ENCODE measurements at places on chromosomes 11 and 22.

DNA sequence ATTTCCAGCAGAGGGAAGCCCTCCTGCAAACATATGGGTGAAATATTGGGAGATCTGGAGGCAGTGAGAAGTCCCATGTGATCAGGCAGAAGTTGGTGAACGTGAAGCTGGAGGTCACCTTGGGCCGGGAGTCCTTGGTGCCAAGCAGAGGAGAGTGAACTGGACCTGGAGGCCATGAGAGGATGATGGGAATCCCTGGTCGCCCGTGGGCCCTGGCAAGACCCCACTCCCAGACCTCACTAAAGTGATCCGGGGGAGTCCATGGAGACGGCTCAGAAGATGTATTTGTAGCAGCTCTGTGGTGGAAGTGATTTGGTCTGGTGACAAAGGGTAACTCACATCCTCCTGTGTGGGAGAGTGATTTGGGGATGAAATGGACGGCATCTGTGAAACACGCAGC is 71.0 kb downstream of the ARHGAP8 start:
- no peak for DNase-seq

DNA sequence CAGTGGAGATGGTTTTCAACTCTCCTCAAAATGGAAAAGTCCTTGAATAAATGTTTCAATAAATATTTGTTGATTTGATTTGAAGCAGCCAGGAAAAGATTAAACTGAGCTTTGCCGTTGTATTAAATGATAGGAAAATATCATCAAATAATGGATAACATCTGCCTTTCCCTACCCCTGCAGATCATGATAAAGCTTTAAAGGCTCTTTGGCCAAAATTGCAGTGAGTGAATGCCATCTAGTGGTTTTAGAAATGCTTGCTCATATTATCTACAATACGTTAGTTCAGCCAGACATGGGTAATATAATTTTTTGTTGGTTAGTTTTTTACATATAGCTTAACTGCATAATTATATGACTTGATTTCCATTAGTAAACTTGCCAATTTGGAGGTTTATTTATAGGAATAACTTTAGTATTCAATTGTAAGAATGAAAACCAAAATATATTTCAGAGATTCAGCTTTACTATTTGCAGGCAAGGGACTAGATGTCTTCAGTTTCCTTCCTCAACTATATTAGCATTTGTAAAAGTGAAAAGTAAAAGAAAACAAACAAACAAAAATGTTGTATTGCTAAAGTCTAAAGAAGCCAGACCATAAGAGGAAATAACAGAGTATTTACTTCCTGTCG is 159.2 kb downstream of the MSANTD4 start:
- no peak for DNase-seq

- DNase-seq: no peak
Observed at GRCh38 chr11:82546661-82547557, 186.8 kb downstream of the FAM181B start.

GRCh38 chr11:6129635-6130034 is 22.2 kb downstream of the OR56B4 start:
- no peak for DNase-seq

DNA sequence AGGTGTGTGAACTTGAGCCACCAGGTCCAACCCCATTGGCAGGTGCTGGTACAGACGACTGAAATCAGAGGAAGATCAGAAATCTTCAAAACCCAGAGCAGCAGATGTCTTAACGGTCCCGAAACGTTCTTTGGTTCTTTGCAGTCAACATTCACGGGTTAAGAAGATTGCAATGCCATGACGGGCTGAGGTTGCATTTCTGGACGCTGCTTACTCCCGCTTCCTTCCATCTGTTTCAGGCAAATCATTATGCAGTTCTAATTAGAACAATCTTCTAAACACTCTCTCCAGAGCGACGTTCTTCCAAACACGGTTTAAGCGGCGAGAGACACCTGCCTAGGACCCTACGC is 492 bp upstream of the LUZP2 start:
- DNase-seq: no peak

- DNase-seq: peak; percentile 84
Observed at GRCh38 chr22:39170825-39171622, 18.5 kb upstream of the CBX7 start.

DNA sequence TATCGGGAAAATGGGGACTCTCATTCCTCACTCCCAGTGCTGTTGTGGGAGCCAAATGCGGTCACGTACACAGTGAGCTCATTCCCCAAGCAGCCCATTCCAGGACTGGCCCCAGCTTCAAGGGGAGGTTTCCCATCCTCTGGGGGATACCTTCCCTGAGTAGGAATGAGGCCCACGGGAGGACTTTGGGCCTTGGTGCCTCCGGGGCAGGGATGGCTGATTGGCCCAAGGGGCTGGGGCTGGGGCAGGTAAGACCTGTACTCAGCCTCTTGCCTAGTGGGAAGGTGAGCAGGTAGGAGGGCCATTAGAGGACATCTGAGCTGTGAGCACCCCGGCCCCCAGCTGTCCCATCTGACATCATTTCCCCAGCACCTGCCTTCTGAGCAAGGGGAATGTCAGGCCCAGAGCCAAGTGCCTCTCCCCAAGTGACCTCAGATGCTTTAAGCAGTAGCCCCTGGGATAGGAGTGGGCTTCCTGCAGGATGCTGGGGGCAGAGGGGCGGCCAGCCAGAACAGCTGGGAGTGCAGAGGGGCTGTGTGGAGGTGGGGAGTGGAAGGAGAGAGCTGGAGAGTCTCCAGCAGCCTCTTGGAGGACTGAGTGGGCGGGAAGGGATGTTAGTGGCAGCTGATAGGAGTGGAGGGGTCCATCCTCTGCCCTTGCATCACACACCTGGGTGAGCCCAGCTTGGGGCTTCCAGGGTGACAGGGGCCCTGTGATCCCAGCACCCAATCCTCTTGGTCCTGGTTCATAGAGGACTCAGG is 58.4 kb downstream of the CD82 start:
- no peak for DNase-seq

- no peak for DNase-seq
Observed at GRCh38 chr11:12276356-12276755, 101.0 kb upstream of the PARVA start.

DNA sequence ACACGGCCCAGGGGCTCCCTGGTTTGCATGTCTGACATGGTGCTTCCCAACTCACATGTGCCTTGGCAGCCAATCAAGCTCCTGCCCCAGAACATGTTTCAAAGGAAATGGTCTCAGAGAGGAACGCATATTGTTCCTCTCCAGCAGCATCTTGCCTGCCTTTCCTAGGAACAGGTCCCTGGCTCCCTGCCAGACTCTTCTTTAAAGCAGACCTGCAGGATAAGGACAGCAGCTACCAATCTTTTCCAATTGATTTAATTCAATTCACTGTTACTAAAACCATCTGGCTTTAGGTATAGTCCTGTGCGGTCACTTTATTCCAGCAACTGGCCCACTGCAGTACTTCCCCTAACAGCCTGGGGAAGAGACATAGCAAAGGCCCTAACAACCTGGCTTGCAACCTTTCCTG is 79.9 kb downstream of the AMBRA1 start:
- DNase-seq: no peak

- DNase-seq: no peak
Observed at GRCh38 chr11:59289356-59290181, 69.1 kb upstream of the OR5AN1 start.

GRCh38 chr11:43573233-43573632 is 107.3 kb upstream of the HSD17B12 start:
- DNase-seq: no peak

DNA sequence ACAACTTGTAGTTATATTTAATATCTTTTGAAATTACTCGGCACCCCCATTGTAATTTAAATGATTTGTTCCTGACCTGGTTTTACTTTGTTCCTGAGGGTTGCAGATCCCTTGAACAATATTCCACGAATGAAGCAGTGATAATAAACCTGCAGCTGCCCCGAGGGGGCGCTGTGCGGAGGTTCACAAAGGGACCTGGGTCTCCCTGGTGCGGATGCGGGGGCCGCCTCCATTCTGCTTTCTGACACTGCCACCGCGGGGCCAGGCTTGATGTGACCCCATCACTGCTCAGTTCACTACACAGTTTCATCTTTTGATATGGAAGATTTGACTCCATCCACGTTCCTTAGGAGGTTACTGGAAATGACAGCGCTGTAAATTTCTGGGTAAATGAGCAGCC is 62.9 kb upstream of the PRODH start:
- DNase-seq: no peak

DNA sequence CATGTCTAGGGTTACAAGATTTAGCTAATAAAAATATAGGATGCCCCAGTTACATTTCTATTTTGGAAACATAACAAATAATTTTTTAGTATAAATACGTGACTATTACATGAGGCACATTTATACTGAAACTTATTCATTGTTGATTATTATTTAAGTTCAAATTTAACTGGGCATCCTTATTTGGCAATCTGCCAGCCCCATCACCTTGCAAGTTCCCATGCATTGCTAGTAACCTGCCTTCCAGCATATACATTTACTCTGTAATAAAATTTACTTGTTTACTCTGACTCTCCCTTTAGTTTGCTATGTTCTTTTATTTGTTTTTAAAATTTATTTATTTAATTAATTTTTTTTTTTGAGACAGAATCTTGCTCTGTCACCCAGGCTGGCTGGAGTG is 654.9 kb upstream of the CCDC90B start:
- no peak for DNase-seq

DNA sequence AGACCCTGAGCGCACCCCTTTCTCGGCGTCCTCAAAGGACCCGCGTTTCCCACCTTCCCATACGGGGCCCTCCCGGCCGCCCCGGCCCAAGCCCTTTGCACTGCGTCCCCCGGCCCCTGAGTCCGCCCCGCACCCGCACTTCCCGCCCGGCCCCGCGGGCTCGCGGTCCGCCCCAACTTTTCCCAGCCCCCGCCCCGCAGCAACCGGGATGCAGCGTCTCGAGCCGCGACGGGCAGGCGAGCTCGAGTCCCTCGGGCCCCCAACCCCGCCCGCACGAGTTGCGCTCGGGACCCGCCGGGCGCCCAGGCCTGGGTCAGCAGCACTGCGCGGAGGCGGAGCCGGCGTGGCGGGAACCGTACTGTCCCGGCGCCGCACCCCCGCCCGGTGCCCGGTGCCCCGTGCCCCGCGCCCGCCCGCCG is 371 bp downstream of the SMCO4 start:
- no peak for DNase-seq

- DNase-seq: no peak
Observed at GRCh38 chr11:90722552-90723190, 499.8 kb upstream of the CHORDC1 start.

DNA sequence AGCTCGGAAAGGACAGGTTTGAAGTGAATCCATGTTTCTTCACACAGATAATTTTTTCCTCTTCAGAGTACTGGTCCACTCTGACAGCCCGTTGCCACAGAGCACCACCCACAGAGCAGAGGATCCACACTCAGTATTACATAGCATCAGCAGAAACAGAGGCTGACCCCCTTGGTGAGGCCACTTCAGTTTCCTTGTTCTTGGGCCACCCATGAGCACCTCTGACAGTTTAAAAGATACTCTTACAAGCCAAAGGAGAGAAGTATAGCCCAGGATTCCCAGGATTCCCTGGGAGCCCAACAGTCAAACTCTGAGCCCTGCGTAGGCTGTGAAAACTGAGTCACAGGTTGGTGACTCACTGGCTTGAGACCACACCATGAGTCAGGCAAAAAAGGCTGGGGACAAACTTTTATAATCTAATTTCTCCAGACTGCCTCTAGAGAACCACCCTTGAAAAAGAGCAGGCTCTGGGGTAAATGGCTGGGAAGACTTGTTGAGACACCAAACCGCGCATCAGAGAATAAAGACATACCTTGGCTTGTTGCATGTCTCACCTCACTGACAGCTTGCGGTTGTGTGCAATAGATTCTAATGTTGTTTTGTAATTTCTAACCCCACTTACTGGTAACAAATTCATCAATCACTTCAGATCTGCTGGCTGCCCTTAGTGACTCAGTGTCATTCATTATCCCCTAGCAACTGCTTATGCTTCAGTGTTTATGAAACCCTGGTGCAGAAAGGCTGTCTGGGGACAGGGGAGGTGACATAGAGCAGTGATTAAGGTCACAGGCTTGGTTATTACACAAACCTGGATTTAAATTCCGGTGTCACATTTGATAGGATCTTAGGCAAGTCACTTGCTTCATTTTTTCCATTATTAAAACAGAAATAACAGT is 56.9 kb upstream of the PRSS23 start:
- peak; percentile 22 for DNase-seq

DNA sequence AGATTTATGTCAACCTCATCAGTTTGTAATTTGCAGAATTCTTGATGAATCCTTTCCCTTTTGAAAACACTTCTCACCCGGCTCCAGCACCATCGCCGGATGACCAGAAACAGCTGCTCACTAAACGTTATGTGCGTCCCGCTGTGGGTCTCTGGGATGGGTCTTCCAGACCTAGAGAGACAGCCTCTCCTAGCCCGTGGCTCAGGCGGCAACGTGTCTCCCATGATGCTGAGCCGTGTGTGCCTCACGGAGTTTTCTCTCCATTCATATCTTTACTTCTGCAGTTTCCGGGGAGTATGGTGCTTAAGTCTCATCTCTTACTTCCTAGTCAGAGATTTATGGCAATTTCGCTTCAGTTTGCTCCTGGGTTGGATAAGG is 25.0 kb upstream of the ACR start:
- DNase-seq: no peak

- DNase-seq: no peak
Observed at GRCh38 chr11:33699515-33700062, 1.0 kb downstream of the C11orf91 start.

GRCh38 chr11:68843052-68843561 is 1.4 kb upstream of the CPT1A start:
- DNase-seq: no peak

- DNase-seq: peak; percentile 39
Observed at GRCh38 chr11:27698872-27699241, 1.4 kb downstream of the BDNF start.

GRCh38 chr11:124869331-124869730 is 4.1 kb downstream of the ROBO3 start:
- DNase-seq: no peak
